ENCODE measurements at places on chromosomes 7 and 10. TPM values are rescaled to one million over a fixed set of nuclear protein-coding genes. Genes with fewer than 3 reads are reported as not detected.

SPDYE2 gene
- total RNA-seq = not detected

PLEKHS1 gene
- 0.07 TPM for total RNA-seq

DNA sequence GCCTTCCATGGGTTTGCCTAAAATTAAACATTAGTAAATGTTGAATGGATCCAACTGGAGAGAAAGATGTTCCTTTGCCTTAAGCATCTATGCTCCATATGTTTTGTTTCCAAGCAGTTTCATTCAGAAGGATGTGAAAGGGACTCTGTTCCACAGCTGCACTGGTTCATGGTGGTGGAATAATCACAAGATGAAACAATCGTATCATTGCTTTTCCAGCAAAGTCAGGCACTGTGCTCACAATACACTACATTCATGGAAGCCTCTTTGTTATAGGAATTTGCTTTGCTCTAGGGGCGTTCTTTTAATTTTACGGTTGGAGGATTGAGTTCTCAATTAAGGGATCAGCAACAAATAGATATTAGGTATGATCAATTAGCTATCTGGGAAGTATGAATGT lies 33.8 kb downstream of the RAMP3 start:
- DNase-seq = no peak

WIPF3 gene
- total RNA-seq = not detected

EIF3B gene
- 198 TPM for total RNA-seq

DNA sequence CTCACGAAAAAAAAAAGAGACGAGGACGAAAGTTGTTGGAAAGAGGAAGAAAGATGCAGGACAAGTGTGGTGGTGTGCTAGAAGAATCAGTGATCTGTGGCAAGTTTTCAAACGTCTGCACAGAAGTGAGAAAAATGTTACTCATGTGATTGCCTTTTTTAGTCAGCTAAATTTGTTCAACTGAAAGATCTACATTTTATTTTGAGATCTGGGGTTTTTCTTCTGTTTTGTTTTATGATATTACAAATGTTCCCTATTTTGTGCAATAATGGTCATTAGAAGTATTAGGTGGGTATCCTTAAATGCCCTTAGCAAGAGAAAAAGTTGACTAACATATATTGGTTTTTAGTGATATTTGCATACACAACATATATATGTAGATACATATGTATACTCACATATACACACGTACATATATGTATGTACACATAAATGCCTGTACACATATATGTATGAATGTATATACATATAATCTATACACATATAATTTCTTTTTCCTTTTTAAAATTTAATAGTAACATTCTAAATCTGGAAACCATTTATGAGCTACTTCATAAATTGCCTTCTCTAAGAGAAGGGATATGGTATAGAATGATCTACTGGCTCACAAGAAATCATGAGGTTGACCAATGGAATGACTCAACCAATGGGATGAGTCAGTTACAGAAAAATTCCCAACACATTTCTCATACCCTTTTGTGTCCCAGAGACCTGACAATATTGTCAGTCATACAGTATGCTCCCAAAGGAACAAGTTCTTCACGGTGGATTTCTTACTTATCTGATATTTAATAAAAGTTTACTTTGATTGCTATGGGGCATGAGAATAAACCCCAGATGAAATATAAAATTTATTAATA lies 38.4 kb downstream of the SLC39A12 start:
- DNase-seq = no peak

- DNase-seq = no peak
Observed at GRCh38 chr7:158328376-158329013, 259.1 kb downstream of the PTPRN2 start.

DNA sequence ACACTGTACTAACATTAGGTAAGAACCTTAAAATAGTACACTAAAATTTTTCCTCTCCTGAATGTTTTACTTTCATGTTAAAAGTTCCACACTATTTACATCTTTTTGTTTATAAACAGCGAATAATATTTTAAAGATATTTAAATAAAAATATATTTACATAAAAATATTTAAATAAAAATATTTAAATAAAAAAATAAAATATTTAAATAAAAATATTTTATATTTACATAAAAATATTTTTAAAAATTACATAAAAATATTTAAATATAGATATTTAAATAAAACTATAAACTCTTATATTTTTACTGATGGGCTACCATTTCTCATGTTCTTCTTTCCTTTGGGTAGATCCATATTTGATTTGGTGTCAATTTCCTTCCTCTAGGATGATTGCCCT lies 619.0 kb downstream of the ANKRD7 start:
- DNase-seq = no peak

Data from activated B cell treated with CpG ODN at 0.5 μM for 24 hours (primary cell).